ENCODE measurements at places on chromosomes 2 and 18.

DNA sequence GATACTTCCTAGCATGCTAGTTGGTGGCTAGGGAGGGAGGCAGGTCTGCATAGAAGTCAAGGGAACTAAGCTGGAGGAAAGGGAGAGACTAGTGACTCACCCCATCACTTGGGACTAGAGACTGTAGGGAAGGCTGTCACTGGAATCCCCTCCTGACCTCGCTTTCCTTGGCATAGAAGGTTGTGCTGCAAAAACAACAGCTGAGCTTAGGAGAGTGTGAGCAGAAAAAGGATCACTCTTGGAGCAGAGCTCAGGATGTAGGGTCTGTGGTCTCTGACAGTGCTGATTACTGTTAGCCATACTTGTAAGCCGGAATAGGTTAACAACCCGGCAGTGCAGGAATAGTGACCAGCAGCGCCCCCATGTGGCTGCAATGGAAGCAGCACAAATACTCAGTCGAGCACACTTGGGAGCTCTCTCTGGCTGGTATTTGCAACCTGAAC is 66.9 kb upstream of the SMAD2 start:
- DNase-seq = peak; percentile 30

DNA sequence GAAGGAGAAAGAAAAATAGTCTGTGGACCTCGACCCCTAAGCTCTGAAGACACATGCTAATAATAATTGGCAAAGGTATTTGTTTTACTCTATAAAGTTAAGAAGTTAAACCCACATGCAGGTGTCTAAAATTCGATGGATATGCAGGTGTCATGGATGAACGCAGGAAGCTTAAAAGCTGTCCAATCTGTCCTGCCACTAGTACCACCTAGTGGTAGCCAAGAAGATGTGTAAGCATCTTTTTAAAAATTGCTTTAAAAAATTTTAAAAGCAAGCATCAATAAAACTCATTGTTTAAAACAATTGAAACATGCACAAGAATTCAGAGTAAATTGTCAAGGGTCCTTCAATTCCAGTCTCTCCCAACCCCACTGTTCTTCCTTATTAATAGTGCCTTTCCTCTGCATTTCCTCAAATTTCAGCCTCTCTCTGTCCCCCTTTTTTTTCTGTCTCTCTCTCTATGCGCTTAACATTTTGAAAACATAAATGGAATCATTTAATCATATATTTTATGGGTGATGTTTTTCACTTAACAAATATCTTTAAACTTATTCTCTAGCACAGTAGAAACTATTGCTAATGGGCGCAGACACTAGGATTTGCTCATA is 30.6 kb upstream of the PPP3R1 start:
- DNase-seq = no peak

- no peak for DNase-seq
Observed at GRCh38 chr2:64214281-64215115, 70.3 kb upstream of the PELI1 start.

- no peak for DNase-seq
Observed at GRCh38 chr2:59726228-59727120, 827.0 kb downstream of the BCL11A start.

- DNase-seq = peak; percentile 23
Observed at GRCh38 chr2:37472959-37473358, 128.5 kb downstream of the QPCT start.

GRCh38 chr2:10079266-10079869 is 843 bp downstream of the CYS1 start:
- DNase-seq = peak; percentile 20

Data from T47D (cell line).